ENCODE measurements at places on chromosomes 4 and X.

DNA sequence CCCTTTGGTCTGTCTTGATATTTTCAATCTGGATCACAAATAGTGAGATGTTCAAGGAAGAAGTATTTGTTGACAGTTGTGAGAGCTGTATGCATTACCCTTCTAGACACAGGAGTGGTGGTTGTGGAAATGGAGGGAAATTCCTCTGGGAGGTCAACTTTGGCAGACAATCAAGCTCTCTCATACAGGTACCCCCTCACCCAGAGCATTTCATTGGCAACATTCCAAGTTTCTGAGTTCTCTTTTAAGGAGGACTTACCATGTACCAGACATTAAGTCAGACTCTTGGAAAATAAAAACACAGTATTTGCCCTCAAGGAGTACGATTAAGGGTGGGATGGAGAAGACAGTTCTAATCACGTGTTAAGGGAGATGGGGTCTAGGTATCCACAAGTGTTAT lies 45.3 kb downstream of the KLHL15 start:
- DNase-seq = no peak

- DNase-seq = no peak
These were observed 144.6 kb upstream of the KIT start for GRCh38 chr4:54513204-54513603.

- DNase-seq = no peak
These were observed 70.1 kb upstream of the TMLHE start for GRCh38 chrX:155682834-155683233.

- no peak for DNase-seq
These were observed at the start of gene CYTL1 for GRCh38 chr4:5019274-5019673. Gene CYTL1, minus strand, starts transcription at chr4:5019458. Its CDS starts 13 bp downstream, at chr4:5019445.

DNA sequence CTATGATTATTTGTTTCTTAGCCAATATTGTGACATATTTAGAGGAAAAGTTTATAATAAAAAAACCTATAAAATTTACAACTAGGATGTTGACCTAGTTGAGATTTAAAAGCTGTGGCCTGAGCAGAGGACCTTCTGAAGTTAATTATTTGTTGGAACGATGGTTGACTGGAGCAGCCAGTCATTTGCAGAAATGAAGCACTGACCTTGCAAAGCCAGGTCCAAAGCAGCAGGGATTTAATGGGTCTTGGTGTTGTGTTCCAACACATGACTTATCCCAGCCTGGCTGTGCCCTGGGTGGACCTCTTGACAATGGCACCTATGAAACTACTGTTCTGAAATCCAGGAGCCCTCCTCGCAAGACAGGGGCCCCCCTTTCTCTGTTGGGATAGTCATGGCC lies 235.2 kb downstream of the FRAS1 start:
- no peak for DNase-seq

DNA sequence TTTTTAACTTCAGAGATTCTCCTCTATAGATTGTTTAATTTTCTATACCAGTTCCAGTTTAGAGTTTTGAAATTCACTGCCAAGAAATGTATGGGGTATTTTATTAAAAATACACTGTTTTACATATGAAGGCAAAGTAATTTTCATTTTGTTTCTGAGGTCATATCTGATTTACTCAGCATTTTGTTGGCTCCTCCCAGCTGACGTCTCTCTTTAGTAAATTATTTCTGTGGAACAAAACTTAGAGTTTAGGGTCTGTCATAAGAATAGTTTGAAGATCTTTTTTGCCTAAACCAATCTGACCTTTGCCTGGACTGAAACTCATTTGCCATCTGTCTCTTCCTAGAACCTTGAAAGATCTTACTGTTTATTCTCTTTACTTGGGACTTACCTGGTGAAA lies 16.9 kb downstream of the FNIP2 start:
- DNase-seq = no peak

DNA sequence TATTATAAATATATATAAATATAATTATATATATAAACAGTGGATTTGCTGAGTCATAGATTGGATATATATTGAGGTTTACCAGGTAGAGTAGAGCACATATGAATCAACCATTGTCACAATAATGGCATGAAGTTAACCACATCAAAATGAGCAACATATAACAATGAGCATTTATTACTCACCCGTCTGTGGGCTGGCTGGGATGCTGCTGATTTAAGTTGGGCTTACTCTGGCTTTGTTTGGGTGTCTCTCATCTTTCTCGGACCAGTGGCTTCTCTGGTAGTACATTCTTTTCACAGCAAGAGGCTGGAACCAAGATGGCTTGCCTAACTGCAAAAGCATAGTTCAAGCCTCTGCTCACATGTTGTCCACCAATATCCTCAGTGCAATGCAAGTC lies 111.7 kb upstream of the TAPT1 start:
- DNase-seq = no peak

GRCh38 chr4:184668511-184669114 lies 19.1 kb downstream of the PRIMPOL start:
- DNase-seq = no peak

DNA sequence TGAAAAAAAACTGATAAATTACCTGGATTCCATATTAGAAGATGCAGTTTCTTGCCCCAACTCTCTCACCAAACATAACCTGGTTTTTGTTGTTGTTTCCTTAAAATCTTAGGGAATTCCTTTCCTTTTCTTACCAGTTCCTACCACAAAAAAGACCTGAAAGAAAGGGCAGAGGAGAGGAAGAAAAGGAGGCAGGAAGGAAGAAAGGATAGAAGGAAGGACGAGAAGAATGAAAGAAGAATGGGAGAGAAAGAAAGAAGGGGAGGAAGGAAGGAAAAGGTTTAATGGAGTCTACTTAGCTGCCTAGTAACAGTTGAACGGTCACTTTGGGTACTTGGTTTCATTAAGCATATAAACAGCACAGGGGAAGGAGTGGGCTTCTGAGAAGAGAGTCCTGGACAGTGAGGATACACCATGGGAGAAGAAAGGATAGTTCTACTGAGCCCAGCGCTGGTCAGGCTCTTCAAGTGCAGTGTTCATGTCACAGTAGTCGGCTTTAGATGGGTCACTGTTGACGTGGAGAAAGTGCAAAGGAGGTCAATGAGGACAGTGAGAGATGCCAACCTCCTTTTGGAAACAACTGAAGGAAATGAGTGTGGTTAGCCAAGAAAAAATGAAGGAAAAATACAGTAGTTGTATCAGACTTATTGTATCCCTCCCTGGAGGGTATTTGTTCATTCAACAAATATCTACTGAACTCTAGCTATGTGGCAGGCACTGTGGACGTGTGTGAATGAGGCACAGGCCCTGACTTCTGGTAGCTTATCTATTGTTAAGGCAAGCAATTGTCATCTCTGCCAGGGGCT lies 1.1 kb upstream of the CHIC2 start:
- DNase-seq = no peak

DNA sequence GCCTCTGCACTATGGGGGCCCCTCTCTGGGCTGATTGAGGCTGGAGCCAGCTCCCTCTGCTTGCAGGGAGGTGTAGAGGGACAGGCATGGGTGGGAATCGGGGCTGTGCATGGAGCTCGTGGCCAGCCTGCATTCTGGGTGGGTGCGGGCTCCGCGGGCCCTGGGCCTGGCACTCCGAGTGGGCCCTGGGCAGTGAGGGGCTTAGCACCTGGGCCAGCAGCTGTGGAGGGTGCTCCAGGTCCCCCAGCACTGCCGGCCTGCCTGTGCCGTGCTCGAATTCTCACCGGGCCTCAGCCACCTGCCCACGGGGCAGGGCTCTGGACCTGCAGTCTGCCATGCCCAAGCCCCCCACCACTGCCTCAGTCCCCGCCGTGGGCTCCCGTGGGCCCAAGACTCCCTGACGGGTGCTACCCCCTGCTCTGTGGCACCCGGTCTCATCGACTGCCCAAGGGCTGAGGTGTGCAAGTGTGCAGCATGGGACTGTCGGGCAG lies 681.2 kb downstream of the PDHA2 start:
- no peak for DNase-seq

DNA sequence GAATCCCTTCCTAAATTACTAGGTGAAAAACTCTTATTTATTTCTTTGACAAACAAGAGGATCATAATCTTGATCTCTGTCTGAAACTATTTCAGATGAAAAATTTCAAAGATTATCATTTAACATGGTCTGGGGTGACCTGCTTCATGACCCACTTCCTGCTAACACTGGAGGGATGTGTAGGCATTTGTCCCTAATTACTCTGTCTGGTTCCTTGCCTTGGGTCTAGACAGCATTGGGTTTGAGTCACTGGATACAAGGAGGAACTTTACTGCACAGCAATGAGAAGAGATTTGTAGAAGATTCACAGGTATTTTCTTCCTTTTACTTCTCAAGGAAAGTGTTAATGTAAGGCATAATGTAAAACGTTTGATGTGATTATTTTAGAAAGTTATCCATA lies 67.9 kb downstream of the LEF1 start:
- DNase-seq = no peak

GRCh38 chr4:141246243-141246642 lies 25.5 kb downstream of the ZNF330 start:
- no peak for DNase-seq

DNA sequence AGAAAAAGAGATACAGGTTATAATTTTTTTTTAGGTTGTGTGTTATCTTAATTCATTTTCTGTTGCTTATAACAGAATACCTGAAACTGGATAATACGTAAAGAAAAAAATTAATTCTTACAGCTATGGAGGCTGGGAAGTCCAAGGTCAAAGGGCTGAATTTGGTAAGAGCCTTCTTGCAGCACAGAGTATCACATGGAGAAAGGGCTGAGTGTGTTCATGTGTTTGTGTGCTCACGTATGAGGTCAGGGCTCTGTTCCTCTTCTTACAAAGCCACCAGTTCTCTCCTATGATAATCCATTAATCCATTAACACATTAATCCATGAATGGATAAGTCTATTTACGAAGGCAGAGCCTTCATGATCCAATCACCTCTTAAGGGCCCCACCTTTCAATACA lies 8.6 kb upstream of the RAB28 start:
- DNase-seq = no peak

GRCh38 chrX:68920561-68920960 lies 91.7 kb downstream of the EFNB1 start:
- DNase-seq = no peak

GRCh38 chr4:176271749-176272148 lies 2.7 kb upstream of the ASB5 start:
- DNase-seq = no peak

GRCh38 chrX:49286581-49286980 lies 16.9 kb upstream of the GAGE10 start:
- no peak for DNase-seq

GRCh38 chrX:138945219-138945618 lies 233.7 kb upstream of the FGF13 start:
- no peak for DNase-seq

DNA sequence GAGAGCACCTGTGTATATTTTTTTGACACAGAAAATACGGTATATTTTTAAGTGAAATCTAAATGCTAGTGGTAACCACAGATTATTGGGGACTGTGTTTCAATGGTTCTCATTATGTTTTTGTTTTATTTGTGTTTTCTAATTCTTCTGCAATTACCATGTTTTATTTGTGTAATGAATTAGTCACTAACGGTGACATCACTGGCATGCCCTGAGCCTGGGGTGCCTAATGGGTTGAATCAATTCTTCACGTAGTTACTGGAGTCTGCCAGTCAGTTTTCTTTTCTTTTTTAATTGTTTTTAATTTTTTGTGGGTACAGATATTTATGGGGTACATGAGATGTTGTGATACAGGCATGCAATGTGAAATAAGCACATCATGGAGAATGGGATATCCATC lies 168.8 kb downstream of the RELL1 start:
- DNase-seq = no peak

GRCh38 chrX:7202206-7202605 lies 54.3 kb upstream of the PUDP start:
- DNase-seq = no peak

- no peak for DNase-seq
These were observed 31.5 kb upstream of the GTPBP6 start for GRCh38 chrX:350148-350533.

DNA sequence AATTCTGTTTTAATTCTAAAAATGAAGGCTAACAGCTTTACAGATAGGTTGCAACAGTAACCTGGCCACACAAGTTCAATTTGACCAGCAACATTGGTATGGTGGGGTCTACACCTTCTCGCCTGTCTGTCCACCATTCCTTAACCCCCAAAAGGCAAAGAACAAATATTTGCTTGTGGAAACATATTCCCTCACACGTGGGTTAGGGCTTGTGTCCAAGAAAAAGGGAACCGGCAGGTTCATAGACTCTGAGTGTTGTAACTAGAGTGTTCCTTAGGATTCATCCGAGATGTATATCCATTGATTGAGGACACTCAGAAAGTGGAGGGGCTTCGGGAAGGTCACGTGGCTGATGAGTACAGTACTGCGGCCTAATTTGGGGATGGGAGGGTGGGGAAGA lies 54.1 kb downstream of the C4orf51 start:
- DNase-seq = no peak

GRCh38 chr4:3176367-3177229 lies 72.4 kb upstream of the MSANTD1 start:
- DNase-seq = no peak

DNA sequence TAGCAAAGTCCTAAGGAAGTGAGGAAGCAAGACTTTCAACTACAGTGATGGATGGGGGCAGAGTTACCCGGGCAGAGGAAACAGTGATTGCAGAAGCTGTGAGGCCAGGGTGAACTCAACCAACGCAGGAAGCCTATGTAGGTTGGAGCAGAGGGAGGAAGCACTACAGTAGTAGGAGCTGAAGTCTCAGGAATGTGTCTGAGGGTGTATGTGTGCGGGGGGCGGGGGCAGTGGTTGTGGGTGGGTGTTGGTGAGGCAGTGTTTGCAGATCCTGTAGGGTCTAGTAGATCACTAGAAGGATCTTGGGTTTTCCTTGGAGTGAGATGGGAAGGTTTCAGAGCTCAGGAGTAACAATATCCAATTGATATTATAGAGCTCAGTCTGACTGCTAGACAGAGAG lies 9.9 kb upstream of the MID1 start:
- DNase-seq = no peak

DNA sequence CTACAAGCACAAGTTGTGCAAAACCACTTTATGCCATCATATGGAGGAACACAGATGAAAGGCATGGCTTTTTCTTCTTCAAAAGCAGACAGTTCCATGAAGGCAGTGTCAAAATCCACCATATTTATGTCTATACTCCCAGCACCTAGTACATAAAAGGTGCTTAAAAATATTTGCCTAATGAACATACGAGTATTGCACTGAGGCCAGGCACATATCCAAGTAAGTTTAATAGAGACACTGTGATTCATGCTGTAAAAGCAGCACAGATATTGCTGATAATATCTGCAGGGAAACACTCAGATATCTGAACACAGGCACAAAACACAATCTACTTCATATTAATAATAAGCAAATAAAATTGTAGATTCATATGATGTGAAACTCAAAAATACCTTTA lies 48.1 kb upstream of the CXCL8 start:
- DNase-seq = no peak

- DNase-seq = no peak
These were observed 60.6 kb downstream of the SYTL5 start for GRCh38 chrX:38066934-38067333.

DNA sequence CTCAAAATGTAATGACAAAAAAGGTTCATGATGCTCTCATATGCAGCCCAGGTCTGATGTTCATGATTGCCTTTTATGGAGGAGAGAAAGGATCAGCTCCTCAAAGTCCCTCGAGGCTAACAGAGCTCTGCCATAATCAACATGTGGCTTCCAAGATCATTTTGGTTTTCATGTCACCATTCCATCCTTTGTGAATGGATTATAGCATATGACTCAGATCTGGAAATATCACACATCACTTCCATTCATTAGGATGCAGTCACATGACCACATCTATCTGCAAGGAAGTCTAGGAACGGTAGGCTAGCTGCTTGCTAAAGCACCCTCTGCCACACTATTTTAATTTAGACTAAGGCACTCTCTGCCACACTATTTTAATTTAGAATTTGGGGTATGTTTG lies 77.6 kb downstream of the COX18 start:
- DNase-seq = no peak
